CD4-positive, alpha-beta T cell treated with Interleukin-15 for 1 hour (primary cell): ENCODE measurements at places on chromosomes 1 and 21.

DNA sequence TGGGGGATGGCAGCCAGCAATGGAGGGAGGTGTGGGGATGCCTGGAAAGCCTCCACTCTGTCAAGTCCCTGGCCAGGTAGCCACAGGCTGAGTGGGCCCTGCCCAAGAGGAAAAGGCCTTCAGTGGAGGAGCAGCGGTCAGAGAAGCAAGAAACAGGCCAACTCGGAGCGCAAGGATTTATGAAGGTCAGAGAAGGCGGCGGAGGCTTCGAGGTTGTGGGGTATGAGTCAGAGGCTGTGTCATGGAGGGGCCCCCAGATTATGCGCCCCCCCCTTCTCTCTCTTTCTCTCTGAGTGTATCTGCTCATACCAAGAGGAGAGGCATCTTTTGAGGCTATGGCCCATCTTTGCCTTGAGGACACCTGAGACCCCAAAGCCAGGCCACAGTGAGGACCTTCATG, 99.5 kb downstream of the CASZ1 start:
- no peak for DNase-seq

DNA sequence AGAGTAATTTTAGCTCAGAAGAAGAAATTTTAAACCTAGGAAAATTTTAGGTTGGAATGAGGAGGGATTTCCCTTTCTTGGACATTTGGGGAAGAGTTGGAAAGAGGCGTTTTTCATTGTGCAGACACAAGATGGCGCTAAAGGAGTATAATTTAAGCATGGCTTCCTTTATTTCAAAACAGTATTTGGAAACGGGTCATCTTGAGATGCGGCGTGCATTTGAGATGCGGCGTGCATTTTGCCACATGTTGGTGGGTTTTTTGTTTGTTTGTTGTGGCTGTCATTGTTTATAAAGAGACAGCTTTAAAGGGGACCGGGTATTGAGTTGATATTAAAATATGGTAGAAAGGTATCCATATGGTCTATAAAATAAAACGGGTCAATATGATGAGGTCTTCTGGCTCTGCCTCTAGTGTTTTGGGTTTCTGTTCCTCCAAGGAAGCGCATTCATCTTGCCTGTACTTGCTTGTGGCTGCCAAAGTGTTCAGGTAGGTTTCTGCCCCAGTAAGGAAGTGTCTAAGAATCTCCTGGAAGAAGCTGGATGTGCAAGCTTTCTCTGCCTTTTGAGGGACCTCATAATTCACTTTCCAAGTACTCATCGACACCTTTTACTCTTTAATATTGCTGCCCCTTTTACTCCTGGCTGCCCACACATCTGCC, 210.3 kb downstream of the SLC35F3 start:
- no peak for DNase-seq

DNA sequence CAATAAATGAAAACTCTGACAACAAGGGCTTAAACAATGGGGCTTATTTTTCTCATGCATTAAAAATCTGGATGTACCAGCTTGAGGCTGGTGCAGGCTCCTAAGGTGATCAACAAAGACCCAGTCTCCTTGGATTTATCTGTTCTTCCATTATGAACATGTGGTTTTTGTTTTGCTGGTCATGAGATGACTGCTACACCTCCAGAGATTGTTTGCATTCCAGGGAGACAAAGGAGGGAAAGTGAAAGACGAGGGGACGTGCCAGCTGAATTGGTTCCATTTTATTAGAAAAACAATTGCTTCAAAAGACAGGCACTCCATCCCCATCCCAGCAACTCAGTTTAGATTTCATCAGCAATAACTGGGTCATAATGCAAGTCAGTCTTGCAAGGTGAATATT, 90.9 kb upstream of the KCNK1 start:
- DNase-seq, result no peak

DNA sequence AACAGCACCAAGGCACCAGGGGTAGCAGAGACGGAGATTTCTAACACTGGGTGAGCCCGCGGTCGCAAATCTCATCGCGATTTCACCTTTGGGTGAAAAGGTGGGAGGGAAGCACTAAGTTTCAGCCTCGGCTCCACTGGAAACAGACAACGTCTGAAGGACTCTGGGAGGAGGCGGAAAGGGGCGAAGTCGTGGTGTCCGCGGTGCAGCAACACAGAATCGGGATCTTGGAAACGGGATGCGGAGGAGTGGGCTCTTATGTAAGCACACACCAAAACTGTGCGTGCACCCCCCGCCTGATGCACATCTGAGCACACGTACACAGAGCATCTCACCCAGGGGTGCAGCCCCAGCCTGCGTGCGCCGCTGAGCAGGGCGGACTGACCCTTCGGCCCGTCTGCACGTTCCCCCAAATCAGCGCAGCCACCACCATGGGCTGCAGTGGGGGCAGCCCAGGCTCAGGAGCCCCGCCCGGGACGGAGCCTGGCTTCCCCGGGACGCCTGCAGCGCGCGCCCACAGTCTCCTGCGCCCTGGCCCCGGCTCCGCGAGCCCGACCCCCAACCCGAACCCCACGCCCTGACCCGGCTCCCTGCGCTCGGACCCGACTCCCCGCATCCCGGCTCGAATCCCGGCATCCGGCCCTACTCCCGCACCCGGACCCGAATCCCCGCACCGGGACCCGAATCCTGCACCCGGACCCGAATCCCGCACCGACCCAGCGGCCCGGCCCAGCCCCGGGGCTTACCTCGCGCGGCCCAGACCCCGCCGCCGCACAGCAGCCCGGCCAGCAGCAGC, 670 bp downstream of the CLSTN1 start:
- DNase-seq, result no peak

DNA sequence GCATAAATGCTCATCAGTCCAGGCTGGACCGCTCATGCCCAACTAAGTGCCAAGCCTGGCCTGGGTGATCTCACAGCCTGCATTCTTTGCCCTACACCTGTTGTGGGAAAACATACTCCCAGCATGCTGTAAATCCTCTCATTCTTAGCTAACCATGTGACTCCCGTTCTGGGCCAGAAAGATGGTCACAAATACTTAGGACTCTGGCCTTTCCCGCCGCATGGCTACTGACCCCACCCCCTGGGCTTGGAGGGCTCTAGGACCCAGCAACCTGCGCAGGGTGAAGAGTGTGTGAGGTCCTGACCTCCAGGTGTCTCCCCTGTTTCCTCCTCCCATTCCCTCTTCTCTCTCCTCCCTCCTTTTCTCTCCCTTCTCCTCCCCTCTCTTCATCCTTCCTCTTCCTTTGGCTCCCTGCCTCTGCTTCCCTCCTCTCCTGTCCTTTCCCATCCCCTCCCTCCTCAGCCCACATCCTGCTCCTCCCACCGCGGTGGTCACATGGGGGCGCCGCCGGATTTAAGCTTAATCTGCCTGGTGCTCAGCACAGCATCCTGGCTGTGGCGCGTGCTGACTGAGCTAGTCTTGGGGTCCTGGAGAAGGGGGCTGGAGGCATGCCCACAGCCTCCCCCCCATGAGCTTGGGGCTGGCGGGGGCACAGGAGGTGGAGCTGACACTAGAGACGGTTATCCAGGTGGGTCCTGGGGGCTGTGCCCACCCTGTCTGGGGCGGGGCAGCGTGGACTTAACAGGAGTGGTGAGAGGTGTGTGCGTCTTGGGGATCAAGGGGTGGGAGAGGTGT, at the start of gene CROCC:
Gene CROCC, plus strand, starts transcription at position 541 of the 795 bp plus-strand sequence. Its CDS starts 88 bp downstream, at position 629.
- DNase-seq, result peak; percentile 36

- no peak for DNase-seq
Measured at GRCh38 chr1:236065509-236066005, 667 bp upstream of the NID1 start.

- peak; percentile 72 for DNase-seq
Measured at GRCh38 chr1:101128211-101128727, 102.7 kb upstream of the DPH5 start.

GRCh38 chr1:56052041-56052440, 527.3 kb downstream of the PLPP3 start:
- no peak for DNase-seq

- DNase-seq, result no peak
Measured at GRCh38 chr1:115408533-115408932, 70.5 kb upstream of the NGF start.

- DNase-seq, result no peak
Measured at GRCh38 chr1:177069490-177069889, 95.0 kb downstream of the ASTN1 start.

- no peak for DNase-seq
Measured at GRCh38 chr1:12485231-12486058, 132.6 kb downstream of the DHRS3 start.

GRCh38 chr1:29849038-29849750, 612.9 kb downstream of the PTPRU start:
- DNase-seq, result peak; percentile 20

DNA sequence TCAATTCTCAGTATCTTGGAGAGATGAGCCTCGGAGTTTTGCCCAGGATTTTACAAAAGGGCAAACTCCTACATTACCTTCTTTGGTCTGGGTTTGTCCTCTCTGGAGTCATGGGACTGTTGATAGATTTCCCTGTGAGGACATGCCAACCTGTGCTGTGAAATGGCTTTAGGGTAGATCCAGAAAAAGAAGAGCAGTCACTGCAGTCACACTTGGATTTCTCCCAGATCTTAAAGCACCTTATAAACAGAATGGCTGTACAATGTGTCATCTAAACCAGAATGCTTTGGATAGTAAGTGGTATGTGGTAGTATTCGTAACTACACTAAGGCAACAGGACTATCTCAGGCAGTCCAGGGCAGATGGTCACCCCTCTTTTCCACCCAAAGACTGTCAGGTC, 1.9 kb upstream of the CSRP1 start:
- no peak for DNase-seq

GRCh38 chr1:66711420-66711819, 40.8 kb upstream of the DYNLT5 start:
- no peak for DNase-seq

- DNase-seq, result no peak
Measured at GRCh38 chr1:242586360-242586680, 61.8 kb upstream of the PLD5 start.

DNA sequence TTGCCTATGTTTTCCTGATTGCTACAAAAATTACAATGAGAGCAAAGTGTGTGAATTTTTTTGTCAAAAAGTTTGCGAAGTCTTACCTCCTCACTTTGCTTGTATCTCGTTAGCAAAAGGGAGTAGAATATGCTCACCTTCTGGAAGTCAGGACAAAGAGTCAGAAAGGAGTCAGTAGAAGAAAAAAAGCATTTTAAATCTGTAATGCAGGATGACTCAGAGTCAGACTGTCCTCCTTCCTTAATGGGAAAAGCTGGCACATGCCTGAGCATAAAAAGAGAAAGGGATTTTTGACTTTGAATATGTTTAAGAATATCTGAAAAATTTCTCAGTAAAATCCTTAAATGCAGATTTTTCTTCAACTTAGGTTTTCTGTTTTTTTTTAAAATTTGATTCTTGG, 14.2 kb upstream of the VN1R5 start:
- DNase-seq, result no peak

DNA sequence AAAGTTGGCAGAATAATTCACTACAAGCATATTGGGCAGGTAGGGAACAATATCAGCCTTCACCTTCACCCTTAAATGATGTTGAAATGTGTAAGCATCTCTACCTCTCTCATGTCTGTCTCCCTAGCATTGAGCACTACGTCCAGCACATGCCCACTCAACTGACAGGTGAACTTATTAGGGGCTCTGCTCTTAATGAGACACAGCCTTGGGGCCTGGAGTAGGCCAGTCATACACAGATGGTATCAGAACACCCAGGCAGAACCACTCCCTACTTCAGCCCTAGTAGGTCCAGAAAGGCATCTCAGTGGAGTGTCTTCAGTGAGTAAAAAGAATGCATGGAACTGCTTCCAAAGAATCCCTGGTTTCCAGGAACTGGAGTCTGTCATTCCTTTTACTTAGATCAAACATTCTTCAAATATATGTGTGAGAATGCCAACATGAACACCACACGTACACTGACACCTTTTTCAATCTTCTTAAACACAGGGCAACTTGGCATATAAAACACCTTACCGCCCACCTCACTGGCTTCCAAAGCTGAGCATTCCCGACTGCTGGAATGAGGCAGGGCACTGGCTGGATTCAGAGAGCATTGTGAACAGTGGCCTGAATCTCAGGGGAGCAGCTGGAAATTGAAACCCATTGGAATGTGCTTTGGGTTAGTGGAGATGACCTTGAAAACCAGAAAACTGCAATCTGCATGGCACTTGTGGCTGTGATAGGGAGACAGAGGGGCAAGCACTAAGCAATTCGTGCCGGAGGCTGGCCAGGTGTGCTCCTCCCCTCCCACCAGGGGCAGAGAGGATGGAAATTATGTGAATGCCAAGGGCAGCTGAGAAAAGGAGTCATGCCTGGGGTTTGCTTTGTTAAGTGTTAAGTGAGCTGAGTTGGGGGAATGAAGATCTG, 24.2 kb upstream of the HSD3B1 start:
- DNase-seq, result no peak

- DNase-seq, result no peak
Measured at GRCh38 chr1:154145986-154146385, 8.9 kb downstream of the NUP210L start.

GRCh38 chr1:89259283-89259971, 13.2 kb downstream of the GBP5 start:
- peak; percentile 54 for DNase-seq

DNA sequence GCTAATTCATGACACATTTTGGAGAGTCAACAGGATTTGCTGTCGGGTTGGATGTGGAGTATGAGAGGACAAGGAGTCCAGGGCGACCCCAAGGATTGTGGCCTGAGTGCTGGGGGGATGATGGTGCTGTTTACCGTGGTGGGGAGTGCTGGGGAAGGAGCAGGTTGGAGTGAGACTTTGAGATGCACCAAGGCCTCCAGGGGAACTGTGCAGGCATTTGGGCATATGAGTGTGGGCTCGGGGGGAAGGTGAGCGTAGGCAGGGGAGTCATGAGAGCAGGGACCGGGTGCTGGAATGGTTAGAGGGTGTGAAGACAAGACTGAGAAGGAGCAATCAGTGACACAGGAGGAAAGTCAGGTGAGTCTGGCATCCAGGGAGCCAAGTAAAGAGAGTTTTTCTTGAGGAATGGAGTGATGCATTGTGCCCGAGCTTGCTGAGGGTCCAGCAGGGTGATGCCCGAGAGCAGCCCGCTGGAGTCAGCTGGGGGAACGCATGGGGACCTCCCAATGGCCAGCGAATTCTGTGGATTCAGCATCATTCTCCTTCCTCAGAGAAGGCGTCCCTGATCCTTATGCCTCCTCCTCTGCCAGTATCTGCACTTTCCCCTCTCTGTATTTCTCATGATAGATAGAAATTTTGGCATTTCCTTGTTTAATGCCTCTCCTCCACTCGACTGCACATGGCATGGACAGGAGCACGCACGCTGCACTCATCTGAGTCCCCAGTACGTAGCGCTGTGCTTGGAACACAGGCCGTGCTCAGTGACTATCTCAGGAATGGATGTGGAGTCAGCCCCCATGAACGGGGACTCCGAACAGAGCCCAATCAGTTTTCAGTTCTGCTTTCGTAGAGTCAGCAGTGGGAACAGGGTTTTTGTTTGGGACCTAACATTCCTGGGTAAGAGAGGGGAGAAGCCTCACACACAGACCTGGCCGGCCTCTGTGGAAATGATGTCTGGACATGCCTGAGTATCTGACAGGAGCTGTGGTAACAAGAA, 52.1 kb upstream of the ETV3 start:
- DNase-seq, result no peak
